ENCODE measurements at places on chromosomes 12 and 14. TPM values are rescaled to one million over a fixed set of nuclear protein-coding genes. Genes with fewer than 3 reads are reported as not detected.

DNA sequence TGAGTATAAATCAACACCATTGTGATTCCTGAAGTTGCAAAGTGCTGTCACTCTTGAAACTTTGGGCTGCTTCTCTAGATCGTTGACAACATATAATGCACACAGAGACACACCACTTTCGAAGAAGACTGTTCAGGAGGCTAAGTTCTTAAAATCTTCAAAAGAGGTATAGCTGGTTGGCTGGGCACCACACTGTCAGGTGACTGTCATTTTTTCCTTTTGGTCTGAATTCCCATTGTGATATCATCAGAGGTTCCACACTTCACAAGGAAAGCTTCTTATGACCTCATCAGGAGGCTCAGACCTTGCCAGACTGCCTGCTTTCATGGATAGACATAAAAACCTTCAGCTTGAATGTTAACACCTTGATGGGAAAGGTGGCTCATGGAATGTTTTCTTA, at the start of the genes CAPZA3 and PLCZ1:
Gene CAPZA3 (plus strand): TSS at position 301 of the 400 bp plus-strand sequence. CDS start 150 bp downstream, outside the sequence.
Gene PLCZ1 (minus strand): TSS at position 194 of the 400 bp plus-strand sequence. CDS start 641 bp downstream, outside the sequence.
- DNase-seq = no peak

DNA sequence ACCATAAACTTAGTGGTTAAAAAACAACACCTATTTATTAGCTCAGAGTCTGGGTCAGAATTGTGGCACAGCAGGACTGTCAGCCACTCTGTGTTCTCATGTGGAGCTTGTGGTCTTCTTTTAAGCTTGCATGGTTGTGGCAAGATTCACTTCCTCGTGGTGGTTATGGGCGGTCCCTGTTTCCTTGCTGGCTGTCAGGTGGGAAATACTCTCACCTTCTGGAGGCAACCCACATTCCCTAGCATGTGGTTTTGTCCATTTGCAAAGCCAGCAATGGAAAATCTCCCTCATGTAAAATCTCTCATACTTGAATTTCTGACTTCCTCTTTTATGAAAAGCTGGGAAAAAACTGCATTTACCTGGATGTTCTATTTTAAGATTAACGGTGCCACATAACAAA, 229.8 kb downstream of the ALX1 start:
- DNase-seq = no peak

The REP15 gene
- polyA plus RNA-seq = 2.8 TPM

The RPL10L gene
- polyA plus RNA-seq = 0.26 TPM

DNA sequence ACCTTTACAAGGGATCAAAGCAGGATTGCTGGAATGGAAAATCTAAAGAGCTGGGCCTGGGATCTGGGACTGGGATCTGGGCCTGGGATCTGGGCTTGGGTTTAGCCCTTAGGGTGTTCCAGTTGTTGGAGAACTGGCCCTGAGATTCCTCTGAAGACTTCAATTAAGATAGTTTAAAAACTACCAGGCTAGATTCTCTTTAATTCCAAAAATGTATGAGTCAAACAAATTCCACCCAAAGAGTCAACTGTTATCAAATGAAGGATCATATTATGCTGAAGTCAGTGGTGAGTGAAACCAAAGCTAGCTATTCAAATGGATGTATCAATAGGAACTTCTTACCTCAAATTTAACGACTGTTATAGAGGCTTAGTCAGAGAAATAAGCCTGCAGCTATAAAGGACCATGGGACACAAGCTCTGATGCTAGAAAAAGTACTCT, 40.5 kb downstream of the LIMA1 start:
- DNase-seq = no peak

GRCh38 chr14:29740491-29740890, 187.2 kb downstream of the PRKD1 start:
- no peak for DNase-seq

The CIROP gene
- 0.05 TPM for polyA plus RNA-seq

DNA sequence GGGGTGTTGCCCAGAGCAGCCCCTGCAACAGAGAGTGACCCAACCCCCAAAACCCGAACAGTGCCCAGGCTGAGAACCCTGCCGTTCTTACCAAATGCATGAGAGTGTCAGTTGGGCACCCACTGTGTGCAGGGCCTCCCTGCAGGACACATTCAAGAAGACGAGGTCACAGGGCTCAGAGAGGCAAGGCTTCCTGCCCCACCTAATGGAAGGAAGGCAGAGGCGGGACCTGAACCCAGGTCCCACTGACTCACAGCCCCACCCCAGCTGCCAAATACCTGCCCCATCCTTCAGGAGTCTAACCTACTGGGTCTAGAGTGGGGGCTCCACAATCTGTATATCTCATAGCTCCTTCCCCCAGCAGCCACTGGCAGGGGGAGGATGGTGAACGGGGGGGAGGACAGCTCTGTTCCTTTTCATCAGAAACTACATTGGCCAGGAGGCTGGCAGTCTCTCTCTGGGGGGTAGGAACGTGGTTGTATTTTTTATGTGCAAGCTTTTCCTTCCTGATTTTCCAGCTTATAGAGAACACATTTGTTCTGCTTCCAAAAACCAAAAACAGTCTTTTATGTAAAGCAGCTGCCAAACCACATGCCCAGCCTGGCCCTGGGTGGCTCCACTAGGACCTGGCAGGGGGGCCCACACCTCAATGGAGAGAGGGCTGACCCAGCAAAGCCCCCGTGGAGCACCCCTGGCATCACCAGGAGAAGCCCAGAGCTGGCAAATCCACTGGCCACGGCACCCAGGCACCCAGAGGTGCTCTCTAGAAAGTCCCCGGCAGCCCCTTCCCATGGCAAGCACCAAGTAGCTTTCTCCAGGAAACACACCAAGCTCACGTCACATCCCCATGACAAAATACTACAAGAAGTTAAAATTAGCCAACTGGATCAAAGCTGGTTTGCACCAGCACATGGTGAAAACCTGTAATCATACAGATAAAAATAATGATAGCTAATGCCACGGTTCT, 17.0 kb downstream of the NCOR2 start:
- DNase-seq = no peak

GRCh38 chr12:5248230-5248629, 183.7 kb upstream of the NTF3 start:
- DNase-seq = no peak

The NOVA1 gene
- 22.9 TPM for polyA plus RNA-seq

The RDH16 gene
- polyA plus RNA-seq = 0.46 TPM

DNA sequence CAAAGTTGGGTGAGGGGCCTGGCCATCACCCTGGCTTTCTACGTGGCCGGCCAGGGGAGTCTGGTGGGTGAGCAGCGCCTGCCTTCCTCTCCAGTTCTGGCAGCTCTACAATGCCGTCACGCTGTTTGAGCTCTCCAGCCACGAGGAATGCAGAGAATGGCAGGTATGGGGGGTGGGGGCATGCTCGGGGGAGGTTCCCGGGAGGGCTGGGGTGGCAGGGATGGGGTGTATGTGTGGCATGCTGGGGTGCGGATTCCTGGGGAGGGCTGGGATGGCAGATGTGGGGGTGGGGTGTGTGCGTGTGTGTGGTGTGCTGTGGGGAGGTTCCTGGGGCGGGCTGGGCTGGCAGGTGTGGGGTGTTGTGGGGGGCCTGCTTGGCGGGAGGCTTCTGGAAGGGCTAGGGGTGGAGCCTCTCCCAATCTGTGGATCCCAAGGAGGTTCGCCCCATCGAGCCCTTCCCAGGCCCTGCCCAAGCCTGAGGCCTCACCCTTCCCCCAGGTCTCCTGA, 18.5 kb downstream of the RHOF start:
- DNase-seq = no peak

DNA sequence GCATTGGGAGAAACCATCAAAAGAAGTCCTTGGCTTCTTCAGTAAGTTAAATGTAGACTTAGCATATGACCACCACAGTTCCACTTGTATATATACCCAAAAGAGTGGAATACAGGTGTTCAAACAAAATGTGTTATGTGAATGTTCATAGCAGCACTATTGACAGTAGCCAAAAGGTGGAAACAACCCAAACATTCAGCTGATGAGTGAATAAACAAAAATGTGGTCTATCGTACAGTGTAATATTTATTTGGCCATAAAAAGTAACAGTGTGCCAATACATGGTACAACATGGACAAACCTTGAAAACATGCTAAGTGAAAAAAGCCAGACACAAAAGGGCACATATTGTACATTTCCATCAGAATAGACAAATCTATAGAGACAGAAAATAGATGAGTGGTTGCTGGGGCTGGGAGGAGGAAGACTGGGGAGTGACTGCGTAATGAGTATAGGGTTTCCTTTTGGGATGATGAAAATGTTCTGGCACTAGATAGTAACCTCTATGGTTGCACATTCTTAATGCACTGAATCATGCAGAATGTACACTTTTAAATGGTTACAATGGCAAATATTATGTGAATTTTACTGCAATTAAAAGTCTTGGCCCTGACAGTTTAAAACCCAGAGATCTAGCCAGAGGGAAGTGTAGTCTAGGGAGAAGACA, 5.5 kb downstream of the ERP29 start:
- DNase-seq = no peak

The ADAM21 gene
- 0.61 TPM for polyA plus RNA-seq

DNA sequence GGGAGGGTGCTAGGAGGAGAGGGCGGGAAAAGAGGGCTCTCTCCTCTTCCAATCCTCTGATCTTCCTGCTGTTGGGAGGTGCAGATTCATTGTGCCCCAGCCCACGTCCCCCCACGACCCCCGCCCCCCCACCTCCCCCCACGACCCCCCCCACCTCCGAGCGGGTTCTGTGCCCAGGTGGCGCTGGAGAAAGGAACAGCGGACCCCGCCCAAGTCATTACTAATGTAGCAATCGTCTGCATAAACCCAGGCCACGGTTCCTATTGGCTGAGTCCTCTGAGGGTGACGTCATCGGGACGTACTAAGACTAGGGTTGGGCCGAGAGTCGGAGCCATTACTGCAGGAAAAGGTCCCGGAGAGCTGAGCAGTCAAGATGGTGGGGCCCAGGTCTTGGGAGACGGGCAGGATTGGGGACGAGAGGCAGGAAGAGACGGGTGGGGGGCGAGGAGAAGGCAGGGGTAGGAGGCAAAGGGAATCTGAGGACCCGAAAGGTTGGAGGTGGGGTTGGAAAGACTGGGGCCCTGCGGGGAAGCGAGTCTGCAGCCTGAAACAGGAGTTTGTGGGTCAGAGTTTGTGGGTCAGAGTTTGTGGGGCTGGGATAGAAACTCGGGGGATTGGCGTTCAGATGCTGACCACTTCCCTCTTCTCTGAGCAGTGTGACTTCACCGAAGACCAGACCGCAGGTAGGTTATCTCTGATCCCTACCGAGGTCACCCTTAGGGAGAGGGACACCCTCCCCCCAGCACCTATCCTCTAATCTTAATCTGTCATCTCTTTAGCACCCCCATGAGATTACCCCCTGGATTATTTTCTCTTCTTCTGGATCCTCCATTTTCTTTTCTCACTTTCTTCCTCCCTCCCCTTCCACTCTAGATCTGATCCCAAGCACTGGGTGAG, at the start of gene MYL6:
Gene MYL6 (plus strand): TSS at position 331 of the 897 bp plus-strand sequence. CDS start 43 bp downstream, at position 374.
- peak; percentile 96 for DNase-seq

GRCh38 chr12:39873065-39873464, 232.8 kb downstream of the SLC2A13 start:
- no peak for DNase-seq

DNA sequence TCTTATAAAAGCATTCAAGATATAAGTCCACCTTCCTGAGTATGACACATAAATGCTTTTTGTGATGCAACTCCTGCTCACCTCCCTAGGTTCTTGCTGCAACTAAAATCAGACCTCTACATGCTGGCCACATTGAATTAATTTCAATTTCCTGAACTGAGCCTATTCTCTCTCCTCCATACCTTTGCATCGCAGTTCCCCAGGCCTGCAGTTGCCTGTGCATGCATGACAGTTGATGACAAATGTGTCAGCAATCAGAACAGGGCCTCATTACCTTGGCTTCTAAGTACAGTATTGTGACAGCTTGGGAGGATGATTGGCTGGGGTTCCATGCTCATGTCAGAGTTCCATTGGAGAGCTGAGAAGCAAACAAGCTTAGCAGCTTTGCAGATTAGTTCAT, 3.9 kb upstream of the TM7SF3 start:
- DNase-seq = no peak

- no peak for DNase-seq
Measured at GRCh38 chr12:79402606-79403005, 288.2 kb downstream of the PAWR start.

DNA sequence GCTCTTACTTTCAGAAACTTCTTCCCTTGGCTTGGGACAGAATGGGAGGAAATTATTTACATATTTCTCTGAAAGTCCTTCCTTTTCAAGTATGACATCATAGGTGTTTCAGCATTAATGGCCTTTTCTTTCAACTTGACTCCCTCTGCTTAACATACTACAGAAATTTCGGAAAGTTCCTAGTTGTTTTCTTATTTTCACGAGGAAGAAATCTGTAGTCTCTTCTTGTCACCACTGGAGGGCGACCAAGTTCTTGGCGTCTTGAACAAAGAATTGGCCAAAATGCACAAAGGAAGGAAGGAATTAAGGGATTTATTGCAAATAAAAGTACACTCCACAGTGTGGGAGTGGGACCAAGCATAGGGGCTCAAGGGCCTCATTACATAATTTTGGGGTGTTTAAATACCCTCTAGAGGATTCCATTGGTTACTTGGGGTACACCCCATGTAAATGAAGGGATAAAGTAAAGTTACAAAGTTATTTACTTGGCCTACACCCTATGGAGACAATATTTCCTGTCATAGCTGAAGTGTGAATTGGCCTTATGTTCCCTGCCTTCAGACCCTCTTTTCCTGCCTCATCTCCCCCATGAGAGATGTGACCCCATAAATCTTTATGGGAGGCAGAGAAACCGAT, 70.4 kb downstream of the RPL10L start:
- DNase-seq = no peak

DNA sequence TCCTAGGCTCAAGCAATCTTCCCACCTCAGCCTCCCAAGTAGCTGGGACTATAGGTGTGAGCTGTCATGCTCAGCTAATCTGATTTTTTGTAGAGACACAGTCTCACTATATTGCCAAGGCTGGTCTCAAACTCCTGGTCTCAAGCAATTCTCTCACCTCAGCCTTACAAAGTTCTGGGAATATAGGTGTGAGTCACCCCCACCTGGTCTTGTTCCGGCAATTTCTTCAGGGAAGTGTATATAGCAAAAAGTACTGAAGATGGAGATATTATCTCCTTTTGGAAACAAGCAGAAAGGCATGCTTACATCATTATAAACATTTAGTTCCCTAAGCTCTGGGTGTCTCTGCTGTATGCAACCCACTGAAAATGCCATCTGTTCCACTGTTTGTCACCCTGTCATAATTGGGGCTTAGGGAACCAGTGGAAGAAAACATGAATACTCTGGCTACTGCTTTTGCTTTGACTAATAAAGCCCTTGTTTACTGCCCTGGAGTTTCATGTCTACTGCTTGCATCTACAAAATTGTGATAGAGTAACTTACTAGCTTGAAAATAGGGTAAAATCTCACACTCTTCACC, 940.2 kb downstream of the GALC start:
- no peak for DNase-seq

GRCh38 chr14:63248211-63248610, 44.0 kb downstream of the RHOJ start:
- no peak for DNase-seq

The INSM2 gene
- polyA plus RNA-seq = 0.04 TPM

The EMP1 gene
- polyA plus RNA-seq = 146 TPM

GRCh38 chr14:74655599-74656395, 43.8 kb upstream of the LTBP2 start:
- DNase-seq = no peak
